Activated CD8-positive, alpha-beta T cell treated with anti-CD3 and anti-CD28 coated beads, Interleukin-2, amount 10 ng/mL, durations not matched to agents 7 days and 5 days (primary cell): ENCODE measurements at places on chromosomes 3 and 15. TPM values are rescaled to one million over a fixed set of nuclear protein-coding genes. Genes with fewer than 3 reads are reported as not detected.

DNA sequence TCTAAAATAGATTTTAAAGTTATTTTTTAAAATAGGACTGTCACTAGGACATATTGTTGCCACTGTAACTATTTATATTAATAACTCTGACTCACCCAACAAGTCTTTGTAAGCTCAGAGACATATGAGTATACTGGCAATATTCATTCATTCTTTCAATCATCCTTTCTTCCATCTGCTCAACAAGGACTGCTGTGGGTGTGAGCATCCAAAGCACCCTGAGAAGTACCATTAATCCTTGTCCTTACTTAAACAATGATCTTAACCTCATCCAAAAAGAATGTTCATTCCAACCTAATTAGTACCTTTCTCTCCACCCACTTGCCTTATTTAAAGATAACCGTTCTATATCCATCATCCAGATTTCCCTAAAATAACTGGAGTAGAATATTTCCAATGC, 94.2 kb upstream of the PPP2R3A start:
- H3K4me1 ChIP-seq, result no peaks in the 10 kb centered on the region
- H3K4me3 ChIP-seq, result no peak overlapping the region
- H3K36me3 ChIP-seq, result no peaks in the 10 kb centered on the region

DNA sequence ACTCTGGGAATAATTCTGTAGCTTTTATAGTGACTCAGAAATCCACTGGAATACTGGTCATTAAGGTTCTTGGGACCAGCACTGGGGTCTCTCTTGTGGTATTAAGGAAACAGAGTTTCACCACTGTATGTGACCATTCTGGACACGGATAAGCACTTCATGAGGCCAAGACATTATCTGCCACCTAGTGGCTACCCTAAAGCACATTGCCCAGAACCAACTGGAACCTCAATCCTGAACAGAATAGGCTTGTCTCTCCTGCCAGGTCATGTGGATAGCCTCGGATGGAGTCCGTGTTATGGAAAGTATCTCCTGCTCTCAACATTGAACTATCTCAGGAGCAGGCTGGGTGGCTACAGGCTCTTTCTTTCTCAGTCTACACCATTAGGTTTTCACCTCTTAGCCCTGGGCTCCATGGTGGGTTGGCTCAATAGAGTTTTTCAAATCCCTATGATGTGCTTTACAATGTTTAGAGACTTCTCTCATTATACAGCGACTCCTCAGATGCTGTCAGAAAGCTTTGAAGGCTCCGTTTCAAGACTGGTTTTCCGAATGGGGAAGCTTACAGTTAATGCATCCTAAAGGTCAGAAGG, 167.6 kb upstream of the ST8SIA2 start:
- H3K4me1 ChIP-seq, result no peaks in the 10 kb centered on the region
- H3K27ac ChIP-seq, result no peak overlapping the region
- H3K4me3 ChIP-seq, result no peak overlapping the region
- DNase-seq, result no peak
- no peaks in the 10 kb centered on the region for H3K36me3 ChIP-seq

- no peaks in the 10 kb centered on the region for H3K27me3 ChIP-seq
- H3K27ac ChIP-seq, result no peak overlapping the region
- H3K4me1 ChIP-seq, result no peaks in the 10 kb centered on the region
- no peaks in the 10 kb centered on the region for H3K36me3 ChIP-seq
- DNase-seq, result no peak
Observed at GRCh38 chr3:190972840-190973270, 110.4 kb upstream of the GMNC start.

GRCh38 chr3:134542287-134542958, 56.6 kb downstream of the CEP63 start:
- no peak overlapping the region for H3K4me3 ChIP-seq
- H3K27me3 ChIP-seq, result no peaks in the 10 kb centered on the region
- H3K4me1 ChIP-seq, result peaks cover 16% of the 10 kb centered on the region
- DNase-seq, result no peak
- peaks cover 19% of the 10 kb centered on the region for H3K36me3 ChIP-seq

DNA sequence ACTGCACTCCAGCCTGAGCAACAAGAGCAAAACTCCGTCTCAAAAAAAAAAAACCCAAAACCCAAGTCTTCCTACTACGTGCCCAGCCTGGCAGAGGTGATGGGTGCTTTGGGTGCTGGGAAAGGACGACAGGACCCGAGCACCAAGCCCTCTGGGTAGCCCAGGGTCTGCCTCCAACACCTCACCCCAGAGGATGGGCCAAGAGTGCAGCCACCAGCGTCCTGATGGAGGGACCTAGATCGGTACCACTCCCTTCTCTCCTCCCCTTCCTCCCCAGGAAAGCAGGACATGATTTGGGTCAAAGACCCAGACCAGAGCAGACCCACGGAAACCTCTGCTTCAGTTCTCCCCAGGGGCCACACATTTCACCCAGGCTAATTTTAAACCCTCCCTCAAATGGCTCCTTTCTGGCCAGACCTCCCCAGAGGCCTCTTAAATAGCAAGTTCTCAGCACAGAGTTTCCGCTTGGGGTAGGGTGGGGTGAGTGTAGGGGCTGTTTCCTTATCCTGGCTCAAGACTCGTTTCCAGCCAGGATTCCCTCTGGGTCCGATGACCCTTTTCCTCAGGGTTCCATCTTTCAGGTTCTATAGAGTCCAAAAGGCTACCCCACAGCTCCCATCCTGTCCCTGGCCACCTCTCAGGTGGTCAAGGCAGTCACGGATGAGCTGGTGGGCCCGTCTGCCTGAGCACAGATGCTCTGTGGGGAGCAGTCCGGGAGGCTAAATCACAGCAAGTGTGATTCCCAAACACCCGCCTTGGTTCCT, 20.5 kb downstream of the RBPMS2 start:
- no peak overlapping the region for H3K4me3 ChIP-seq
- no peak overlapping the region for H3K27ac ChIP-seq

GRCh38 chr3:112175646-112176045, 42.6 kb upstream of the GCSAM start:
- no peak for DNase-seq
- no peaks in the 10 kb centered on the region for H3K4me1 ChIP-seq
- H3K27ac ChIP-seq, result no peak overlapping the region
- H3K4me3 ChIP-seq, result no peak overlapping the region
- H3K36me3 ChIP-seq, result no peaks in the 10 kb centered on the region

DNA sequence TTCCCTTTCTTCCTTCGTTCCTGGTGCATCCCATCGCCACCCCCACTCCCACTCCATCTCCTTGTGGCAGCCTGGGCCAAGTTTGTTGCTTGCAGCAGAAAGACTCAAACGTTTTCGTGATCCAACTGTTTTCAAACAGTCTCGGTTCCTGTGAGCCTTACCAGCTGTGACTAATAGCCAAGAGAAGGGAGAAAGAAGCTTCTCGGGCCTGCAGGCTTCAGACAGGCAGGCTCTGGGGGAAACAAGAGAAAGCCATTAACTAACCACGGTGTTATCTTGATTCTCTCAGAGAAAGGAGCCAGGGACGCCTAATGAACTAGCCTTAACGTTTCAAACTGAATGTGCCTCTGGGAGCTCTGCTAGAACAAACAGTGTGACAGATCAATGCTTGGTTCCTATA, 742.0 kb downstream of the NR2F2 start:
- no peak overlapping the region for H3K27ac ChIP-seq
- H3K27me3 ChIP-seq, result no peaks in the 10 kb centered on the region
- no peak for DNase-seq
- H3K36me3 ChIP-seq, result no peaks in the 10 kb centered on the region
- H3K4me1 ChIP-seq, result no peaks in the 10 kb centered on the region

The COL7A1 gene
- total RNA-seq, result 1.2 TPM

The SORD gene
- 7.1 TPM for total RNA-seq

The CFAP20DC gene
- 1.6 TPM for total RNA-seq
